ENCODE measurements at places on chromosomes 7 and 10.

DNA sequence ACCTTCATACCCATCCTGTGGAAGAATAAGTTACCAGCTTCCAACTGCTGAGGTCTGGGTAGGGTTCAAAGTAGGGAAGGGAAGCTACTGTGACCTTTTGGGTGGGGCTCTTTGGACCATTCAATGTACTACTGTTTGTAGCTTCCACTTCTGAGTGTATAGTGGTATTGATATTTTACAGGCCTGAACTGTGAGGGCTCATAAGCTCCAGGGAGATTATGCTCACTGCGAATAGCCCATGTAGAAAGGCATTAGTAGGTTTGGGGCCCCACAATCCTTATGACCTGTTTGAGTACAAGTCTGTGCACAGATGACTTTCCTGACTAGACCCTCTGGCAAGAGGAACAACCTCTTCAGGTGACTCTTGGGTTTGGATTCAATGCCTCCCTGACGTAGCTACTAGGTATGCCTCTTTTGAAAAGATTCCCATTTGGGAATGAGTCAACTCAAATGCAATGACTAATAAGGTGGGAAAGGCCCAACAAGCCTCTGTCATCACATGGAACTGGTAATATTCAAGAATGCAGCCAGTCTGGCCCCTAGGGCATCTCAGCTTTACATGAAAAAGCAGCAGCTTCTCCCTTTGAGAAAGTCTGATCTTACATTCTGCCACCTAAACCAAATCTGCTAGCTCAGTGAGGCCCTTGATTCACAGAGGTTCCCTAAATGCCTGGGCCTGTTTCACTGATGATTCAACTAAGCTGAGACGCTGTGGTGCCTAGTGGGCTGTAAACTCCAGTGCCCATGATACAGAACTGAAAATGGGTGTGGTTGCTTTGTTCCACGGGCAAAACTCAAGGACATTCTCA, 79.8 kb downstream of the ABI1 start:
- no peak for DNase-seq

- DNase-seq, result no peak
Observed at GRCh38 chr7:157938211-157938610, 601.4 kb downstream of the DNAJB6 start.

GRCh38 chr7:79459381-79459780, 5.9 kb upstream of the MAGI2 start:
- DNase-seq, result no peak

- no peak for DNase-seq
Observed at GRCh38 chr10:131812736-131813604, 87.8 kb upstream of the PPP2R2D start.

- no peak for DNase-seq
Observed at GRCh38 chr10:6841761-6842160, 261.7 kb upstream of the PRKCQ start.

GRCh38 chr10:49106451-49106850, 8.9 kb downstream of the VSTM4 start:
- DNase-seq, result no peak

DNA sequence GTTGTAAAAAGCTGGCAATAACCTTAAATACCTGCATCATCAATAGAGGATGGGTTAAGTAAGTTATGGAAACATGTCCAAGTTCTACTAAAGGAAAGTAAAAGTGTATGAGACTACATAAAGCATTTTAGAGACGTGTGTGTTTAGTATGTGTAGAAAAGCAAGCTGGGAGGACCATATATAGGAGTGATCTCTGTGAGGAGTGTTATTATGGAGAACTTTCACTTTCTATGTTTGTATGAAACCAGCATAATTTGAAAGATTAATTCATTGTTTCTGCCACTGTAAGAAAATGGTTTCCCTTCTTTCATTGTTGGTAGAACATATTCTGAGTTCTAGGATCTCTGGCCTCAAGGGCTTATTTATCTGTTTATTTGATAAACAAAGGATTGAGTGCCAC, 19.2 kb upstream of the PDLIM1 start:
- DNase-seq, result no peak

- no peak for DNase-seq
Observed at GRCh38 chr7:65554-65953, 126.8 kb upstream of the FAM20C start.

DNA sequence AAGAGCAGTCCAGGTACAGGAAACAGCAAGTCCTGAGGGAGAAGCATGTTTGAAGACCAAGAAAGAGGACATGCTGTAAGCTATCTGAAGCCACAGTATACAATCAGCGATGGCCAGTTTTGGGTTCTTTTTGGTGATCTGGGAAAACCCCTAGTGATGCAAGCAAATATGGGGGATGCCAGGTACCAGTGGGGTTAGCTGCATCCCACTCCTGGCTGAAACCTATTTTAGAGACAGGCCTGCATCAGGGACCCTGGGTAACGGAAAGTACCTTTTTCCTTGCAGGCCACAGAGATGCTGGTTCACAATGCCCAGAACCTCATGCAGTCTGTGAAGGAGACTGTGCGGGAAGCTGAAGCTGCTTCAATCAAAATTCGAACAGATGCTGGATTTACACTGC, 32.9 kb downstream of the AP3M1 start:
- no peak for DNase-seq

DNA sequence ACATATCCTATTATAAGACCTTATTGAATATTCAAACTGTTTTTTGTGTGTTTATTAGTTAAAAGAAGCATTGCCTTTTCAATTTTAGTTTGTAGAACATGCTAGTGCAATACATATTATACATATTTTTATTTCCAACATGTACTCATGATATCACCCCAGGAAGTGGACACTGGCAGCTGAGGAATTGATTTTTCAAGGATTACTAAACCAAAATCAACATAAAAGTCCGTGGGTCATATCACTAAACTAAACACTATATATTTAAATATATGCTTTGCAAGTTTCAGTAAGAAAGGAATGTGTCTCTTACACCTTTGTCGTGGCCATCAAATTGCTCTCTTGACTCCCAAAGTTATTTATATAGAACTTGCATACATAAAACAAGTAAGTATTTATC, 185.2 kb downstream of the AGMO start:
- DNase-seq, result no peak

DNA sequence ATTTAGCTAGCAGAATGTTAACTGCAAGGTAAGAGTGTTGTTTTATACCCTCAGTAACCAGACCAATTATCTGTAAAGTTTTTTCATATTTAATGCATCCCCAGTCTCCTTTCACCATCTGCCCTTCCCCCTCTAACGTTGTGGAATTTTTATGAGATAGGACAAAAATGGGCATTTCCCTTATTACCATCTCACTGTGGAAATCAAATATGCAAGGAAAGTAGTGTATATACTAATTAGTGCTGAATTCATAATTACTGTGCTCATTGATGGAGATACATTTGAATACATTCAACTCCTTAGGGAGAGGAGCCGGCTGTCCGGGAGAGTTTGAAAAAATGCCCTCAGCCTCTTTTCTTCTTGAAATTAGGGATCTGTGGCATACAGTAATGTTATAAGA, 423.4 kb upstream of the MGMT start:
- DNase-seq, result no peak

- DNase-seq, result no peak
Observed at GRCh38 chr7:57205000-57205399, 72.8 kb upstream of the ZNF479 start.

GRCh38 chr10:3090914-3091787, 23.8 kb downstream of the PFKP start:
- DNase-seq, result no peak

DNA sequence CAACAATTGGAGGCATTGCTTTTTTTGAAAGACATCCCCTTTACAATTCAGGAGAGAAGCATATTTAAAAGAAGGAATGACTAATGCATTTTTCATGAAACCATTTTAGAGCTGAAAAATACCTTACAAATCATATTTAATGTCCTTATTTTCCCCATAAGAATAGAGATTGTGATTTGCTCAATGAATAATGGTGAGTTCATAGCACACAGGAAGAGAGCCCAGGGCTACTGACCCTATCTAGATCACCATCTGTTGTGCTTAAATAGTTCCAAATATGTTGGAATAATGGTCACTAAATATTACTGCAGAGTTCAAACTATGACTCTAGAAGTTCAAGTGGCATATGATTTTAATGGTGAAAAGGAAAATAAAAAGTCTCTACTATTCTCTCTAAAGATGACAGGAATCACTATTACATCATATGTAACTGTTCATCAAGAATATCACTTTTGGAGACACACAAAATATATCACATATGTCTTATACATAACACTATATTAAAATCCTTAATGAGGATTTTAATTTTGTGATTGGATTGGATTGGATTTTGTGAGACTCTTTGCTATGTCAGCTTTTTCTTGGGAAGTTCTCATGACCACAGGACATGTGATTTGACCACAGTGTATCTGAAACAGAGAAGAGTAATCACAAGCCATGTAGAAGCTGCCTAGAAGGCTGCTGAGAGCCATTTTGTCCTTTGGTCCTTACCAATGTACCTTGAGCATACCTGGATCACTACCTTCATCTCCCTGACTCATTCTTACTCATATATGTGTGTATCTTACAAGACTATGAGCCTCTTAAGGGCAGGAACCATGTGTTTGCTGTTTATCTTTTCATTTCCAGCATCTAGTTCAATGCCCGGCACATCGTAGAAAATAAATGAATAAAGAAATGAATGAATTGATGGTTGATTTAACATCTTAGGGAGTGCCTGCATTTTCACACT, 26.4 kb downstream of the SLC16A9 start:
- DNase-seq, result no peak

DNA sequence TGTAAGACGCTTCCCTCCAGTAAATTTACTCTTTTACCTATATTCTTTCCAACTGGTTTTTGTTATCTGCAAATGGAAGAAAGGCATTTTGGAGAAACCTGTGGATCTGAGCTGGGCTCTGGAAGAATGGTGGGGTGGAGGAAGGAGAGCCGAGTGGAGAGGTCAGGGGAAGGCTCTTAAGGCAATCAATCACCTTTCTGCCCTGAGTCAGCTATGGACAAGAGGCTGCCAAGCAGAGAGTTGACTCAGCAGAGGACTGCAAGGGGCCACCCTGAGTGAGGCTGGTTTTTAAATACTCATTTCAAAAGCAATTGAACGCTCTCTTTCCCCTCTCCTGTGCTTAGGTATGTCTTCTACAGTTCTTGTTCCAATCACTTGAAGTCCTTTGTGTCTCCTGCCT, 81.8 kb downstream of the SPAG6 start:
- no peak for DNase-seq

DNA sequence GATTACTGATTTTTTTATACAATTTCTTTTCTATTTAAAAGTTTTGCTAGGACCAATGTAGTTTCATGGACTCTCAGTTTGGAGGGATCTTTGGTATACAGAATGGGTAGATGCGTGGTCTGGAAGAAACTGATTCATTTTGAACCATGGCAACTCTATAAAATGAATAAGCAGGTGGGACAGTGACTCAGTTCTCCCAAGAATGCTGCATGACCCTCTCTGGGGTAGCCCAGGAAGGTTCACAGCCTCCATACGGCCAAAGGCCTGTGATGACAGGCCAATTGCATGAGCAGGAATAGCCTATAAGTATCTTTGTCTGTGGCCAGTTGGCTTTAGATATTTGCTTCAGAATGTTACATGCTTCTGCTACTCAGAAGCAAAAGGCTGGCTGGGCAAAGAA, 113.3 kb upstream of the RSU1 start:
- no peak for DNase-seq

- no peak for DNase-seq
Observed at GRCh38 chr10:69428165-69428564, 11.4 kb upstream of the TACR2 start.

- no peak for DNase-seq
Observed at GRCh38 chr10:99682752-99683151, 23.4 kb downstream of the ENTPD7 start.

DNA sequence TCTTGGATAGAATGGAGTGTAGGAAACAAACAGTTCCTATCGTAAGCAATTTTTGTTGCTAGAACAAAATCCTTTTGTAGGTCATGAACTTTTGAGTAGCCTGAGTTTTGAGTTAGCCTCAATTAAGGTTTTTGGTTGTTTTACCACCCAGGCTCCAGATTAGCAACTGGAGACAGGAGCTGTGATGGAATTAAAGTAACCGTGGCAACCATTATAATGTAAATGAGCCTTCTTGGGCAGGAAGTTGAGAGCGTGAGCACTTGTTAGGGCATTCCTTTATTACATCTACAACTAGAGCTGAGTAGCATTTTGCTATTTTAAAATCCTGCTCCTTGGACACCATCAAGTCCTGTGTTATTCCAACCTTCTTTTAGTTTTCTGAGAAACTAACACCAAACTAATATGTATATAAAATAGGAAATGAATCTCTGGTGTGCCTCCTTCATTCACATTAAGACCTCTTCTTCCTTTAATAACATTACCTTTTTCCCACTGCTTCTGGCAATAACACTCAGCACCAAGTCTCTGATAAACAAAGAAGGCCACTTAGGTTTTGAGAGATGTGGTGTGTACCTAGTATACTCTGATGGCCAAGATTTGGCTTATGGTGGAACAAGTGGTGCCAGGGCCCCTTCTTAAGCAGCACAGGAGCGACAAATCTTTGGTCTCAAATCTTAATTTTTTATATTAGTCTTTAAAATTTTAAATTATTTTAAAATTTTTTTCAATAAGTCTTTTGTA, 34.0 kb downstream of the AHCYL2 start:
- no peak for DNase-seq

GRCh38 chr10:130834573-130834972, 476.9 kb downstream of the TCERG1L start:
- no peak for DNase-seq

- no peak for DNase-seq
Observed at GRCh38 chr10:129586898-129587443, 119.9 kb downstream of the MGMT start.

GRCh38 chr7:91373111-91373800, 109.0 kb downstream of the FZD1 start:
- no peak for DNase-seq

- no peak for DNase-seq
Observed at GRCh38 chr10:30096564-30096963, 37.2 kb upstream of the JCAD start.

- no peak for DNase-seq
Observed at GRCh38 chr7:32573110-32573687, 77.9 kb downstream of the AVL9 start.

- DNase-seq, result no peak
Observed at GRCh38 chr7:12630513-12630819, 57.0 kb upstream of the ARL4A start.

DNA sequence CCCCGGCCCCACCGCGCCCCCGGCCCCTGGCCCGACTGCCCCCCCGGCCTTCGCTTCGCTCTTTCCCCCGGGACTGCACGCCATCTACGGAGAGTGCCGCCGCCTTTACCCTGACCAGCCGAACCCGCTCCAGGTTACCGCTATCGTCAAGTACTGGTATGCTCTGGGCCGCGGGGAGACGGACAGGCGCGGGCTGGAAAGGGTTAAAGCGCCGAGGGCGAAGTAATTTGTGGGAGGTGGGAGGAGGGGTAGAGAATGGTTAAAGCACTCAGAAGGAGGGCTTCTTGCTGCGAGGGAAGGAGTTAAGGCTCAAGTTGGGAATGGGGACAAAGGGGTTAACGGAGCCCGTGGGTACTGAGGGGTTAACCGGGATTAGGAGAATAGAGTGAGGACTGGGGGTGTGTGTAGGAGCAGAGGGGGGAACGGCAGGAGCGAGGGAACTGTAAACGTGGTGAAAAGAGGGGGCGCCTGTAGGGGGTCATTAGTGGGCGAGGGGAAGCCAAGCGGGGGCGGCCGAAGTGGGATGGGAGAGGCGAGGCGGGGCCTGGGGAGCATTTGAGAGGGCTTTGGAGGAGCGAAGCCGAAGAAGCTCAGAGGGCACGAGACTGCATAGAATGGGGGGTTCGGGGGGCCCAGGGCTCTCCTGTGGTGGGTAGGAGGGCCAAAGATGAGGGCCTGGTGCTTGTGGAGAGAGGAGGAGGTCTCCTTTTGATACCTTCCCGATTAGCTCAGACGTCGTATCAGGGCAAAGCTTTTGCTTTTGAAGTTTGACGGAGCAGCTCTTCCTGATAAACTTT, 605 bp downstream of the SUFU start:
- DNase-seq, result no peak
